ENCODE measurements at places on chromosomes 4 and X.

GRCh38 chrX:1035206-1035605 is 177.2 kb downstream of the CRLF2 start:
- DNase-seq: no peak

DNA sequence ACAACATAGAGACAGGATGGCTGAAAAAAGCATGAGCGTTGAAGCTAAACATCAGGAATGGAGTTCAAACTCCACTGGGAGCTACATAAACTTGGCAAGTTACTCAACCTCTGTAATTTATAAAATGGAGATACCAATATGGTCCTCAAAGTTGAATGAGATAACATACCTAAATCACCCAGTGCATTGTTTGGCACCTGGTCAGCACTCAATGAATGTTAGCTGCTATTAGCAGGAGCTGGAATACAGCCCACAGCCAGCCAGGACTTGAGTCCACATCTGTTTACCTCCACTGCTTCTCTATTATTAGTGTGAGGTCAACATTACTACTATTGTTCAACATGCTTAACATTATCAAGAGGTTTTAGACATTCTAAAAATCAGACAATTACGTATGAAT is 97.9 kb downstream of the NR3C2 start:
- DNase-seq: no peak

- no peak for DNase-seq
Measured at GRCh38 chr4:7962609-7963508, 23.2 kb upstream of the AFAP1 start.

DNA sequence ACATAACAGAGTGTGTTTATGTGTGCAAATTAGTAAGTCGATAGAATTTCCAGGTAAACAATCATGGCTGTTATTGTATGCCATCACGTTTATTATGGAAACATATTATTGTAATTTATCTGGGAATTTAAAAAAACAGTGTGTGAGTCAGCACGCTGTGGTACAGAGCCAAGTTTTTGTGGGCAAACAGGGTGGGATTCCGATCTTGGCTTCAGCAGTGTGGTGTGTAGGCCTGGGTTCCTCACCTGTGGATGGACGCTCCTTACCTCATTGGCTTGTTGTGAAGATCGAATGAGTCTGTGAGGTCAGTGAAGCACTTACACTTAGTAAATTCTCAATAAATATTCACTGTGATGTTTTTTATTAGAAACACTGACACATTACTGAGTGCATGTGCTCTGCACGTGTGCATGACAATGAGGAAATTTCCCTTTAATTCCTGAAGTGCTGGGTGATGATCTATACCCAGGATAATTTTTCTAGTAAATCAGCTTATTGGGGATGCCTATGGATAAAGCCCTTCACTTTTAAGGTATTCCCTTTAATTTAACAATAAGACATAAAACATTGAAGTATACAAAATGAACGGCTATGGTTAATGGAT is 36.4 kb downstream of the SLIT2 start:
- DNase-seq: no peak

DNA sequence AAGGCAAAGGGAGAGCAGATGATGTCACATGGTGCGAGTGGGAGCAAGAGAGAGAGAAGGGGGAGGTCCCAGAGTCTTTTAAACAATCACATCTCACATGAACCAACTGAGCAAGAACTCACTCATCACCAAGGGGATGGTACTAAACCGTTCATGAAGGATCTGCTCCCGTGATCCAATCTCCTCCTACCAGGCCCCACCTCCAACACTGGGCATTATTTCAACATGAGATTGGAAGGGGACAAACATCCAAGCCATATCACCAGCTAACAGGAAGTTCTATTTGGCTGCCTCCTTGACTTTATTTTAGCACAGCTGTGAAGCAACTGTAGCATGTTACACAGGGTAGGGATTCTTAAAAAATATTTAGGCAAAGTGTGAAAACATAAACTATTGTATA is 102.5 kb downstream of the DDIT4L start:
- DNase-seq: no peak
